ENCODE measurements at places on chromosomes 6 and 20.
A peak's percentile ranks its signal among the peaks of the same experiment; 100 is the strongest.

- no peak for DNase-seq
Measured at GRCh38 chr6:119313937-119314884, 35.4 kb downstream of the MAN1A1 start.

- DNase-seq: no peak
Measured at GRCh38 chr20:63094767-63095499, 88.2 kb upstream of the BHLHE23 start.

- no peak for DNase-seq
Measured at GRCh38 chr6:44675449-44675848, 287.9 kb downstream of the CDC5L start.

GRCh38 chr6:16800341-16800740 lies 39.1 kb upstream of the ATXN1 start:
- DNase-seq: no peak

DNA sequence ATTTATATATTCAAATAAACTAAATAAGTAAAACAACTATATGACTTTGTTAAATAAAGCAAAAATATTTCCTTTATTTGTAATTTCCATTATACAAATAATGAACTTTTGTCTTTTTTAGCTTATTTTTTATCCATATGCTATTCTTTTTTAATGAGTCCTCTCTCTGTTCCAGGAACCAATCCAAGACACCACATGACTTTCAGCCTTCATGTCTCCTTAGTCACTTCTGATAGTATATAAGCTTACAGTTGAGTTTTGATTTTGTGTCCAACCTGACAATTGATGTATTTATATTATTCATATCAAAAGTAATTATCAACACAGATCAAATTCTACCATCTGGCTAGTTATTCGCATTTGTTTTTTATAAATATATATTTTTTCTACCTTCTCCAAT lies 582.3 kb upstream of the GJE1 start:
- no peak for DNase-seq

- DNase-seq: no peak
Measured at GRCh38 chr6:45647341-45648261, 269.9 kb upstream of the SUPT3H start.

GRCh38 chr6:38617856-38618255 lies 21.9 kb downstream of the BTBD9 start:
- no peak for DNase-seq

DNA sequence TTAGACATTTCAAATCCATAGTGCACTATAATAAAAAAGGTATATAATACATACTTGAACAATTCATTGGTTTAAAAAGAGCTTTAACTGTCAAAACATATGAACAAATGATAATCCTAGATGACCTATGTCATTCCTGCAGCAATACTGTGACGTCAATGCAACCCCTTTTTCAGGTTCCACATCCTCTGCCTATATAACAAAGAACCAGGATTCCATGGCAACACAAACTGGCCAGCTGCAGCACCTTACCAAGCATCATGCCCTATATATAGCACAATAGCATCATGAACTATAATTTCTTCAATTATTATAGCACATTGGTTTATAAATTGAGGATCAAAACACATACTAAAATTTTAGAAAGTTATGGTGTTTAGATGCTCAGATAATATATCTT lies 578 bp upstream of the PTCHD4 start:
- DNase-seq: no peak

- no peak for DNase-seq
Measured at GRCh38 chr6:129845696-129846095, 15.4 kb downstream of the TMEM244 start.

- DNase-seq: no peak
Measured at GRCh38 chr6:141415896-141416295, 716.8 kb upstream of the GJE1 start.

GRCh38 chr6:63740709-63741108 lies 105.1 kb downstream of the PHF3 start:
- DNase-seq: no peak

GRCh38 chr6:122246906-122247658 lies 152.4 kb upstream of the HSF2 start:
- no peak for DNase-seq

GRCh38 chr20:4041748-4042411 lies 26.5 kb upstream of the RNF24 start:
- peak; percentile 84 for DNase-seq

- DNase-seq: no peak
Measured at GRCh38 chr6:53347250-53347920, 1.4 kb downstream of the ELOVL5 start.

GRCh38 chr6:17429383-17430061 lies 36.1 kb downstream of the CAP2 start:
- no peak for DNase-seq

- no peak for DNase-seq
Measured at GRCh38 chr6:34517966-34518365, 38.2 kb downstream of the SPDEF start.

- DNase-seq: no peak
Measured at GRCh38 chr6:73719046-73719445, 23.0 kb downstream of the CD109 start.

DNA sequence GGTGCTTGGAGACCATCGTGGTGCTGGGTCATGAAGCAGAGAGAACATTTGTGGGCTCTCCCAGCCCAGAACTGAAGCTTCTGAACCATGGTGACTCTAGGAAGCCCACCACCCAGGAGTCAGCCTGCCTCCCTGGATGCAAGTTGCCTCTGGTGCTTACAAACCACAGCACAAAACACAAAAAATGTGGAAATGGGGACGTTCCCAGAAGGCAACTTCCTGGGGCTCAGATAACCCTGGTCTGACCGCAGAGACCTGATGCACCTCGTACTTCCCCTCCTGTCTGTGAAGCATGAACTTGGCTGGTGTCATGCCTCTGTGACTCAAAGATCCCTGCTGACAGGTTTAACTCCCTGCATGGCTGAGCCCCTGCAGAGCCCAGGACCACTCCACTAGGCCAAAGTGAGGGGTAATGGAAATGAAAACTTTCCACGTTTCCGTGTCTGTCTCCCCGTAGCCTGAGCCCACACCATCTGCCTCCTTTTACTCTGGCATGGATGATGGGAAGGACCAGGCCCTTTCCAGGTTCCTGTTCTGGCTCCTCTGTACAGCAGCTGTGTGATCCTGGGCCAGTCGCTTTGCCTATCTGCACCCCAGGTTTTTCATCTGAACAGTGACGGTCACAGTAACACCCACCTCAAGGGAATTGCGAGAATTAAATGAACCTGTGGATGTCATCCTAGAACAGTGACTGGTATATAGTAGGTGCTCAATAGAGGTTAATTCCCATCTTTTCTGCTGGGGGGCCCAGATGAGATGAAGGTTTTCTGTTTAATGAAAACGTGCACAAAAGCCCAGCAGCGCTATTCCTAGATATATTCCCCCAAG lies 57.7 kb downstream of the PPP1R16B start:
- DNase-seq: no peak

GRCh38 chr20:38895098-38895949 lies 30.9 kb upstream of the FAM83D start:
- DNase-seq: no peak

DNA sequence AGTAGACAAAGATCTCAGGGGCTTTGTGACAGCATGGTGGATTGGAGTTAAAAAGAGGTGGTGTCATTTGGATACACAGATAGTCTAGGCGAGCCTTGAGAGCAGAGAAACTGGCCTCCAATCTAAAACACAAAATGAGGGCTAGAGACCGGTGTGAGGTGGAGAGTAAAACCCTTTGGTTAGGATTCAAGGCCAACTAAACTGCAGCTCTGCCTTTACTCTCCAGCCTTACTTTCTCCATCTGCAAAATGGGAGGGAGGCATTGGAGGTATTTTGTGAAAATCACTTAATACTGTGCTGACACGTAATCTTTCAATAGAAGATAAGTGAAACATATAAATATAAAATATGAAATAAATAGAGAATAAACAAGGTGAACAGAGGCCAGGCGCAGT lies 89.1 kb upstream of the QKI start:
- no peak for DNase-seq

- DNase-seq: no peak
Measured at GRCh38 chr20:17014756-17015366, 212.0 kb upstream of the PCSK2 start.

DNA sequence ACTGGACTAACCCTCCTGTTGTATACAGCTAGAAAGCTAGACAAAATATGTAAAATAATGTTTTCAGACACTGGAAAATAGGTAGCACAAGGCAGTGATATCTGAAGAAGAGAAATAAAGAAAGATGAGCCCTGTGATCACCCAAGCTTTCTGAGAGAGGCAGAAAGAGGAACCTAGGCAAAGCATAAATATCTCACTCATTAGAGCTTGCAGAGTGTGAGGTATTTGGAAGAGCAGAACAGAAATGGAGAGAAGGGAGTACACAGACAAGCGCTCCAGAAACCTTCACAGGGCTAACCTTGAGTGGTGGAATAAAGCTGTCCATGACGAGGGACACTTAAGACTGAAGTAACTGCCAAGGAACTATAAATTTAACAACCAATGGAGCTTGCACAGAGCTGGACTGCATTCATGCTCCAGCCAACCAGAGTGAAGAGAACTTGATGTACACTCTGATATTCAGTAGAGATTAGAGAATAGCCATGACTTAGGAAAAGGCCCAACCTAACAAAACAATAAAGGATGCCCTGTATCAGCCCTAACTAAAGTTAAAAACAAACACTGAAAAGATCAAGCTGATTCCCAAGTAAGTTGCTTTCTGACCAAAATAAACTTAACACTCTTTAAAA lies 280.9 kb upstream of the STXBP5 start:
- no peak for DNase-seq

- no peak for DNase-seq
Measured at GRCh38 chr6:157213907-157214565, 109.3 kb downstream of the TMEM242 start.

DNA sequence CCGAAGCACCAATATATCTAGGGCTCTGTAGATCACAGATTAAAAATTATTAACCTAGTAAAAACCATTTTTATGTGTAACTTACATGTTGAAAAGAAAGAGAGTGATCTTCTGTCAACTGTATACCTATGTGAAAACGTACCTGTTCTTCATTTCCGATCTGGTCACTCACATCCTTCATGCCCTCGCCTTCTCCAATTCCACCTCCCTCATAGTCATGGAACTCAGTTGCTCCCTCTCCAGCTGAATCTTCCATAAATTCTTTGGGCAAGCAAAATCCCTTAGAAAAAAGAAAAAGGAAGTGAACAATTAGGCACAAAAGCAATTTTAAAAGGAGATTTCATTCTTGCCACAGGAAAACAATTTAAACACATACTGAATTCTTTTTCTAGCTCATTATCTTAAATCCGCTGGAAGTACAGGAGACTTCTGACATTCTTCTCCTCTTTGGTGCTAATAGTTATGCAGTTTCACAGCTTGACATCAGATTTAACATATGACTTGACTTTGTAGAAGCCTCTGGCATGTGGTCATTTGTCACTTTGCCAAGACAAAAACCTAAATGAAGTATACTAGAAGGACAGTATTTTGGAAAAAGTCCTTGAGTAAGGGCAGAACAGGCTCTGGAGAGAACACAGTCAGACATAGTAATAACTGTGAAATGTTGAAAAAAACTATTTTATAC lies 29.5 kb upstream of the LYRM2 start:
- DNase-seq: no peak

DNA sequence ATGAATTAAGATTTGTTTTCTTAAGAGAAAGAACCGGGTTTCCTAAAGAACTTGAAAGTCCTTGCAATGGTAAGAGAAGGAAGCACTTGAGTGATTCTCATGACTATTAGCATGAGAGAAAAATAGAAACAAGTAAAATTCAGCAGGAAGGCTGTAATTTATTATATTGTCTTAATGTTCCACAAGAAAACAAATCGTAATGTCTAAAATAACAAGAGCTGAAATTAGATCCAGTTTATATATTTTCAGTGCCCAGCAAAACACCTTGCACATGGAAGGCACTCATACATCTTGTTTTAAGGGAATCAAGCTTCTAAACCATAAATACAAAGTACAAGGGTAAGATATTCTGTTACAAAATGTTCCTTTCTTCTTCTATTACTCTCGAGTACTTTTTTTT lies 229.4 kb upstream of the PLN start:
- no peak for DNase-seq
